ENCODE measurements at places on chromosomes 1 and 21.

GRCh38 chr1:103362348-103363007 is 163.0 kb upstream of the RNPC3 start:
- no peak for DNase-seq

- DNase-seq = no peak
Observed at GRCh38 chr1:109632671-109633346, 13.2 kb downstream of the AMPD2 start.

- peak; percentile 19 for DNase-seq
Observed at GRCh38 chr1:53408013-53408754, 51.0 kb upstream of the DMRTB1 start.

GRCh38 chr1:57252597-57253294 is 171.1 kb downstream of the DAB1 start:
- peak; percentile 37 for DNase-seq

GRCh38 chr1:69233463-69233862 is 334.3 kb upstream of the LRRC7 start:
- no peak for DNase-seq

DNA sequence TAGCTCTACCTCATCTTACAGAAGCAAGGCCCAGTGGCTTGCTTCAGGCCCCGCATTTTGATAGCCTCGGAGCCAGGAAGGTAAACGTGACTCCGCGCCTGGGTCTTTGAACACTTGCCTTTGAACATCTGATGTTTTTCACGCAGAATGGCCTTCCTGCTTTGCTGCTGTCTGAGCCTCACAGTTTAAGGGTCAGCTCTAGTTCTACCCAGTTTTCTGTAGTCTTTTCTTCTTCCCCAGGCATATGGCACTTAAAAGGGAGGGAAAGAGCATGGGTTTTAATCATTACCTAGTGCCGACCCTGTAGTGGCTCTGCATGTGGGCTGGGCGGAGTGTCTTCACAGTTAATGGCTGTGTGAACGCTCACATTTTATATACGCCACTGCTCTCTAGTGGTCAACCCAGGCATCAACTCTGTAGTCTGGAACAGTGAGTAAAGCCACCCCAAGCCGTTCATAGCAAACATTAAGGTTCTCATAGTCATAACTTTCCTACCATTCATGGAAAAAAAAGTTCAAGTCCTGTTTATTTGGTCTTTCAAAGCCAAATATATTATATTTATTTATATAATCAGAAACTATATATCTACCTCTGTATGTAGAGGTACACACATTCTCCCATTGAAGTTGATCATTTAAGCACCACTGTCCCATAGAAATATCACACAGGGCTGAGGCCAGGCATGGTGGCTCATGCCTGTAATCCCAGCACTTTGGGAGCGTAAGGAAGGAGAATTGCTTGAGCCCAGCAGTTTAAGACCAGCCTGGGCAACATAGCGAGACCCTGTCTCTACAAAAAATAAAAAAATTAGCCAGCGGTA is 78.1 kb downstream of the IER5 start:
- DNase-seq = peak; percentile 86

DNA sequence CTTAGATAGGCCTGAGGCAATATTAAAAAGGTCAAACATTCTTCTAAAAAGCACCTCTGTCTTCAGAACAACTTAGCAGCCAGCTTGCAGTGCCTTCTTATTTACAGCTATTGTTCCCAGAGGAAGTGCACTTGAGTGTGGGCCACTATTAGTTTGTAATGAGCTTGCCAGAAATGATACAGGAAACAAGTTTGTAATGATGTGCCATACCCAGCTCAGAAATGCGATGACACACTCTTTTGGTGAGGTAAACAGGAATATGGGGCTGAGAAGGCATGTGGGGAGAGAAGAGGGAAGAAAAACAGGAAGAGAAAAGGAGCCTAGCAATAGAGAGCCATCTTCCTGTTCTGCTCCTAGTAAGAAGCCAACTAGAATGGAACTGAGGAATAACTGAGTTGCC is 295.4 kb downstream of the AGBL4 start:
- no peak for DNase-seq

DNA sequence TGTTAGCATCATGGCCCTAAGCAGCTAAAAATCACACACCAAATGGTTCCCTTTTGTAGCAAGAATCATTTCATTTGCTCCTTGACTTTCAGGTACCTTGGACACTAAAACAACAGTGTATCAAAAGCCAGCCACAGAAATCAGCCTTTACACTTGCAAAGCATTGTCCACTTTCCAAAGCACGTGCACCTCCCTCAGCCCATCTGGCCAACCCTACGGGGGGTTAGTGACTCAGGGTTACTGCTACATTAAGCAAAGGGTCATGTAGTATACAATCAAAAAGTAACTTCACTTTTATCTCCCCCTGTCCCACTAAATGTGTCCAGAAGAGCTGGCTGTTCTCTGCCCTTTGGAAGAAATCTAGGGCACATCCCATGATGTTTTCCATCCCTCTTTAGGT is 149.7 kb downstream of the HIVEP3 start:
- DNase-seq = no peak

- peak; percentile 81 for DNase-seq
Observed at GRCh38 chr1:28893403-28894102, 20.8 kb upstream of the EPB41 start.

GRCh38 chr1:201708085-201708512 is 120.9 kb upstream of the IPO9 start:
- peak; percentile 66 for DNase-seq

- no peak for DNase-seq
Observed at GRCh38 chr1:150798525-150798924, 9.5 kb downstream of the CTSK start.

DNA sequence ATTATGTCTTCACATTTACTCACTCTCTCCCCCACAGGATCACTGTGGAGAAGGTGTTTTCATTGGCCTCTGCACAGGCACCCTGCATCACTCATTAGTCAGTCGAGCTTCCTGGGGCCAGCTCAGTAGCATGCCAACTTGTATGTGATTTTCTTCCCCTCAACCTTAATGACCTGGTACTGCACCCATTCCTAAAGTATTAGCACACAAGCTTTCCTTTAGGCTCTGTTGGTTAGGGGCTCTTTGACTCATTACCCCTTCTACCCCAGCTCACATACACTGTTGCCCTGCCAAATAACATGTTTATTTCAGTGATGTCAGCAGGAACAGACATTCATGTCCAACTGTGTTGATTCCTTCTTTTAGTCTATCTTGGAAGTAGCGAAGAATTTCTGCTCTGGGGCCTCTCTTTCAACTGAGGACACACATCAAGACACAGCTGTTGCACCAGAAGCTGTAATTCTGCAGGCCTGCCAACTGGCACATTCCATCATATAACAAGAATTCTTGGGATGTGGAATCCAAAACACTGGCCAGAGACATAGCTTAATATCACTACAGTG is 603.5 kb upstream of the ADAMTS5 start:
- DNase-seq = peak; percentile 71

- no peak for DNase-seq
Observed at GRCh38 chr1:184422490-184423233, 35.8 kb downstream of the C1orf21 start.

- peak; percentile 22 for DNase-seq
Observed at GRCh38 chr1:157199421-157199755, 61.2 kb upstream of the ETV3 start.

DNA sequence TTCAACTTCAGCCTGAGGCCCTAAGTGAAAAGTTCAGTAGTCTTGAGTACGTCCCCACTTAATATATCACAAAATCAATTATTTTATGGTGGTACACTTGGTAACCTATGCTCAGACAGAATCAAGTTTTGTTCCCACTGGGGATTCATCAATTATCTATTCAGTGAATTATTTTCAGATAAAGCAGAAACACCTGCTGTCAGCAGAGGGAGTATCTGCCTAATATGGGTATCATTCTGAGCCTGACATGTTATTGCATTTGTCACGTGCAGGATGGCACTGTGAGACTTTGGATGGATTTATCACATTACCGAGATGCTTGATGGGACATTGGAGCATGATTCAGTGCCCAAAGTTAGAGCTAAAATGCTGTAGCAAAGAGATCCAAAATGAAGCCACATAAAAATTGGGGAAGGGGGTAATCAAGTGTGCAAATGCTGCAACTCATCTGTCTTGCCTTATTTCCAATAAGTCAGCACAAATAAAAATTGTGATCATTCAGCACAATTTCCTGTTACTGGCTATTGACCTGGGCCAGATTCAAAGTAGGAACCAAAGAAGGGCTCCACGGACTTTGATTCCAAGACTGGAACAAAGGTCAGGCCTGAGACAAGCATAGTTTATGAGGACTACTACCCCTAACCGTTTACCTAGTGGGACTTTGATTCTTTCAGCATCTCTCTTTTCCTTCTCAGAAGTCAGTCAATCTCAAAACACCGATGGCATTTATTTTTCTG is 657.6 kb downstream of the LMO4 start:
- no peak for DNase-seq

- no peak for DNase-seq
Observed at GRCh38 chr1:36625935-36626310, 143.2 kb upstream of the CSF3R start.

- peak; percentile 8 for DNase-seq
Observed at GRCh38 chr1:78619446-78619802, 824 bp upstream of the IFI44L start.

DNA sequence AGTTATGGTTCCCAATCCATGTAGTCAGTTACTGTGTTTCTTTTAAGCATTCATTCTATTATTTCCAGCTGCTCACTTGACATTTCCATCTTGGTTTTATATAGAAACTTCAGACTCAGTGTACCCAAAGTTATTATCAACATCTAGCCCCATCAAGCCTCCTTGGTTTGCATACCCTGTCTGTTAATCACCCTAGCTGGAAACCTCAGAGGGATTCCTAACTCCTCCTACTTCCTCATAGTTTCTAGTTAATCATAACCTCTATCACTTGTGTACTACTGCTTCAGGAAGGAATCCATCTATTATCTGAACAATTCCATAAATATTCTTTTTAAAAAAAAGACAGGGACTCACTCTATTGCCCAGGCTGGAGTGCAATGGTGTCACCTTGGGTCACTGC is 293.3 kb downstream of the SDCCAG8 start:
- peak; percentile 55 for DNase-seq

DNA sequence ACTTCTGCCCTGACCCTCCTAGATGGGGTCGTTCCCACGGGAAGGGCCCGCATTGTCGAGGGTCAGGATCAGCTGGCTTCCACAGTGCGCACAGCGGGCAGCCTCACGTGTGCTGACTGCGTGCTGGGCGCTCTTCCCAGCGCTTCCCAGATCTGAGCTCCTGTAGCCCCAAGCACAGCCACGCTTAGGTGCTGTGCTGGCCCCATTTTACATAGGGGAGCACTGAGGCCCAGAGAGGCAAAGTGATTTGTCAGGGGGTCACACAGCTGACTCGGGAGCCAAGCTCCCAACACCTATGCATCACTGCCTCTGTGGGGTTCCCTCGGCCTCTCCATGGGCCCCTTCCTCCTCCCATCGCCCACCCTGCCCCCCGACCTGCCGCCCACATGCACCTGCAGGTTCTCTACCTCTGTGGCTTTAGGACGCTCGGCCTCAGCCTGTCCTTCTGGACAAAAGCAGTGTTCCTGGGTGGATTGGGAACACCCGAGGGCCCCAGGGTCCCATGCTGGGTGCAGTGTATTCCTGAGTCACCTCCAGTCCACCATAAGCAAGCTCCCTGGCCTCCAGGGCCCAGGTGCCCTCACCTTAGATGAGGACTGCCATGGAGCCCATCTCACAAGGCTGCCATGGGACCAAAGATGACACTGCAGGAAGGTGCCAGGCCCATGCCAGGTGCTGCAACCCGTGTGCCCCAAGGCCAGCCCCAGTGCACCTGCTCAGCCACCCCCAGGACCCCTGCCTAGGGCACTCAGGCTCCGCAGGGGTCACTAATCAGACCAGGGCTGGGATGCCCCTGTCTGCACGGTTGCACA is 23.3 kb downstream of the TFF3 start:
- no peak for DNase-seq
